ENCODE measurements at places on chromosomes 16 and 17. TPM values are rescaled to one million over a fixed set of nuclear protein-coding genes. Genes with fewer than 3 reads are reported as not detected.

DNA sequence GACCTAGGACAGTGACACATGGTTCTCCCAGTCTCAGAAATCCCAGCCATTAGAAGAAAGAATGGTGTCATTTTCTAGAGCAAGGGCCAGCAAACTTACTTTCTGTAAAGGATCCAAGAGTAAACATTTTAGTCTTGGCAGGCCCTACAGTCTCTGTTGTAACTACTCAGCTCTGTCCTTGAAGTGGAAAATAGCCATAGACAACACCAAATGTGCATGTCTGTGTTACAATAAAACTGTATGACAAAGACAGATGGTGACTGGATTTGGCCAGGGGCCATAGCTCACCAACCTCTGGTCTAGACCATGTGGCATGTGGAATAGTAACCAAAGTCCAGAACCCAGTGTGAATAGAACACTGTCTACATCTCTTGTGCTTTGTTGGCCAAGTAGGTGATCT lies 286.5 kb downstream of the HS3ST4 start:
- H3K4me3 ChIP-seq: no peak overlapping the region
- H3K4me1 ChIP-seq: peaks cover 8% of the 10 kb centered on the region
- no peaks in the 10 kb centered on the region for H3K36me3 ChIP-seq
- no peaks in the 10 kb centered on the region for H3K27me3 ChIP-seq
- H3K27ac ChIP-seq: no peak overlapping the region

DNA sequence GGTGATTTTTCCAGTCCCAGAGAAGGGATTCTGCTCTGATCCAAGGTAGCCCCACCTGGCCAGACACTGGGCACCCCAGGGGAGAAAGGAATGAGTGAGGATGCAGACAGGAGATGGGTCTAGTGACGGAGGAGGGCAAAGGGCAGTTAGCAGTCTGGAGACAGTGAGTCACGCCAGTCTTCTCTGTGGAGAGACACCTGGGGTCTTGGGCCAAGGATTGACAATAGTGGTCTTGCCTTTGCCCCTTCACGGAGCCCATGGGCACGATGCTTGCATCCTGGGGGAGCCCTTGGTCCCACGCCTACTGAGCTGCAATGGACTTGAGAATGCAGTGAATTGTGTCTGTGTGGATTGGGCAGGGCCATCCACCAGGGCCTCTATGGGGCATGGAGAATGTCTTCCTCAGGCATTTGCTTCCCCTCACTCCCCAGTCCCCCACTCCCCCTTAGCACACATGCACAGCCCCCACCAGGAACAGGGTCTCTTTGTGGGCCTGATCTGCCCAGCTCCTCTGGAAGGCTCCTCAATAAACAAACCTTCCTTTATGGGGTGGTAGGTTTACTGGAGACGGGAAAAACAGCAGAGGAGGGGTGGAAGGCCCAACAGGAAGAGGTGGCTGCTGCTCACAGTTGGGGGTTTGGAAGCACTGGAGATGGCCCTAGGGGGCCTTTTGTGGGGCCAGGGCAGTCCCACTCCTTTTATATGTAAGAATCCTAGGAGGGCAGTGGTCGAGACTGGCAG lies 1.4 kb downstream of the CHAD start:
- H3K36me3 ChIP-seq: no peaks in the 10 kb centered on the region
- no peaks in the 10 kb centered on the region for H3K27me3 ChIP-seq
- no peak overlapping the region for H3K27ac ChIP-seq

GRCh38 chr16:81973737-81974136 lies 37.5 kb downstream of the SDR42E1 start:
- no peak overlapping the region for H3K4me3 ChIP-seq
- H3K27me3 ChIP-seq: no peaks in the 10 kb centered on the region
- H3K4me1 ChIP-seq: no peaks in the 10 kb centered on the region
- no peaks in the 10 kb centered on the region for H3K36me3 ChIP-seq
- no peak for DNase-seq

- no peak overlapping the region for H3K4me3 ChIP-seq
- no peak overlapping the region for H3K27ac ChIP-seq
- no peaks in the 10 kb centered on the region for H3K4me1 ChIP-seq
- H3K36me3 ChIP-seq: peaks cover 8% of the 10 kb centered on the region
- no peaks in the 10 kb centered on the region for H3K27me3 ChIP-seq
Measured at GRCh38 chr16:58577141-58577540, 52.5 kb downstream of the CNOT1 start.

The MYH13 gene
- total RNA-seq: not detected
